ENCODE measurements at places on chromosomes 1 and 21. TPM values are rescaled to one million over a fixed set of nuclear protein-coding genes. Genes with fewer than 3 reads are reported as not detected.

C1orf94 gene
- total RNA-seq, result not detected

NTRK1 gene
- 13.8 TPM for total RNA-seq

RGS4 gene
- not detected for total RNA-seq

NCDN gene
- total RNA-seq, result 70.6 TPM

FMO4 gene
- 0.85 TPM for total RNA-seq

BMP8A gene
- total RNA-seq, result 0.17 TPM

UTS2 gene
- total RNA-seq, result not detected

GPR161 gene
- total RNA-seq, result 0.27 TPM

DMRTA2 gene
- total RNA-seq, result not detected

FAM72D gene
- total RNA-seq, result 5.1 TPM

BROX gene
- 47.6 TPM for total RNA-seq

GSTM5 gene
- total RNA-seq, result not detected
